ENCODE measurements at places on chromosomes 7 and 10. TPM values are rescaled to one million over a fixed set of nuclear protein-coding genes. Genes with fewer than 3 reads are reported as not detected.

Gene ZFYVE27
- 9.7 TPM for total RNA-seq

Gene KDM7A
- 2.0 TPM for total RNA-seq

Gene CALML3
- total RNA-seq, result not detected

Gene UPK3B
- 1.1 TPM for total RNA-seq

Gene KAZALD1
- total RNA-seq, result 0.40 TPM

Gene ASCC1
- 27.7 TPM for total RNA-seq

Gene CAV2
- 335 TPM for total RNA-seq

Gene SPRN
- 0.05 TPM for total RNA-seq

Gene FAM149B1
- total RNA-seq, result 6.9 TPM

Gene LCOR
- 10.7 TPM for total RNA-seq

Gene ZNF655
- total RNA-seq, result 22.1 TPM

All from mammary microvascular endothelial cell (primary cell).